SK-N-SH (cell line): ENCODE measurements at places on chromosomes 2 and 18.
A peak's percentile ranks its signal among the peaks of the same experiment; 100 is the strongest.

- no peak for DNase-seq
Measured at GRCh38 chr2:4976407-4976806, 715.8 kb upstream of the SOX11 start.

- DNase-seq, result no peak
Measured at GRCh38 chr2:230225486-230225885, at the start of gene SP140. Gene SP140, plus strand, starts transcription at chr2:230225736. Its CDS starts 109 bp downstream, at chr2:230225845.

DNA sequence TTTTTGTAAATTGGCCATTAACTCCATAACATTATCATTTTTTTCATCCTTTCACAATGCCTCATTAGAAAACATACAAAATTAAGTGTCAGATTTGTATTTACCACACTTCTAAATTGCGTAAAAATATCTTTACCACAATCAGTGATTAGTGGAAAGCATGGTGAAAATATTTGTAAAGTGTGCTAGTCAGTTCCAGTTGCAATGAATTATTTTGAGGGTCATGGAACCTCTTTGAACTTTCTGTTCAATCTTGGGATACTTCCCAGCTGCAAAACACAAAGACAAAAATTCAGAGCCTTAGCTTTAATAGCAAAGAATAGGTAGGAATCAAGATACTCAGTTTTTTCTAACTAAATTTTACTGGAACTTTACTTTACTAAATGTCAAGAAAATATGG, 4.0 kb upstream of the COL3A1 start:
- DNase-seq, result no peak

GRCh38 chr2:173523497-173523896, 168.8 kb downstream of the CDCA7 start:
- no peak for DNase-seq

DNA sequence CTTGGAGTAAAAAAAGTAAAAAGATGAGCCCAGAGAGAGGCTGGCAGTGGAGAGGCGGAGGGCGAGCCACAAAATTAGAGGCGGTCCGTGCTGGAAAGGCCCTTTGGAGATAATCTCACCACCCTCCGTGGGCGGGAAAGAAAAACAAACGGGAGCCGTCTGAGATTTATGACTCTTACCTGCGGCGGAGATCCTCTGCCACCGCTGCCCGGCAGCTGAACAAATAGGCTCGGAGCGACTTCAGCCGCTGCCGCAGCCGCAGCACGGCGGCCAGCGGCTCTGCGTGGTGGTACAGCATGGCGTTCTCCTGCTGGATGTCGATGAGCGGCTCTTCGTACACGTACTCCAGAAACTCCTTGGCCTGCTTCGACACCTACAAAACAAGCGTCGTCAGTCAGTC, 94.6 kb downstream of the PLEKHM3 start:
- peak; percentile 47 for DNase-seq

- no peak for DNase-seq
Measured at GRCh38 chr2:98875081-98875728, 60.8 kb downstream of the CRACDL start.

- DNase-seq, result no peak
Measured at GRCh38 chr2:100544911-100545596, 17.7 kb upstream of the PDCL3 start.

DNA sequence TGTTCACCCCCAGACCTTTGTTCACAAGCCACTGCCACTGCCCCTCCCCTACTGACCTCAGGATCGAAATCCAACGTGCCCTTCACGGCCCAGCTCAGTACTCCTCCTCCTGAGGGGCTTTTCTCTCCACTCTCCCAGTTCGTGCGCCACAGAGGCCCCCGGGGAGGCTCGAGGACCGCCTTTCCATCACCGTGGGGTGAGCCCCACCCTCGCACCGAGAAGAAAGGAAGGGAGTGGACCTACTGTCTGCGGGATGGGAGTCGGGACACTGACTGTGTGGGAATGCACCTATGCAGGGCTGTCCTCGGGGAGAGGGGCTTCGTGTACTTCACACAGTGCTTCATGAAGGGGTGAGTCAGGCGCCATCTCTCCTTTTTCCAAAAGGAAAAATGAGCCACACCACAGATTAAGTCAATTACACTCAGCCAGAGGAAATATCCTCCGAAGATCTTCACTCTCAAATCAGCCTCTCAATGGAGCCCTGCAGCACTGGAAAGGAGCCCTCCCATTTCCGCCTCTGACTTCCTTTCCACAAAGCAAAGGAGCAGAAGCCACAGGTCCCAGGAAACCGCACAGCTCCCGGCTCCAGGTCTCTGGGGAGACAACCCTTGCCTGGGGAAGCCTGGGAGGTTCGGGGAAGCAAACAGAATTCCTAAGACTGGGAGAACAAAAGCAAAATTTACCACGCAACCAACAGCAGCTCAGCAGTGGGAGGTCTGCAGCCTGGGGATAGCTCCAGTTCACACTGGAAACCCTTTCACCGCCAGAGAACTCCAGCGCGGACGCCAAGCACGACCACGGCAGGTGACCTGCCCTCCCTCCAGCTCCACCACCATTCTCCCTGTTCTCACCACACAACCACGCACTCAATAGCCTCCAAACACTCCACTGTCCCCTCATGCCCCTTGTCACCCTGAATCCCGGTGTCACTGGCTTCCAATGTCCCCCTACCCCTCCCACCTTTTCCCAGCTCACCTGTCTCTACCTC, 21.6 kb downstream of the ADCY3 start:
- DNase-seq, result no peak

DNA sequence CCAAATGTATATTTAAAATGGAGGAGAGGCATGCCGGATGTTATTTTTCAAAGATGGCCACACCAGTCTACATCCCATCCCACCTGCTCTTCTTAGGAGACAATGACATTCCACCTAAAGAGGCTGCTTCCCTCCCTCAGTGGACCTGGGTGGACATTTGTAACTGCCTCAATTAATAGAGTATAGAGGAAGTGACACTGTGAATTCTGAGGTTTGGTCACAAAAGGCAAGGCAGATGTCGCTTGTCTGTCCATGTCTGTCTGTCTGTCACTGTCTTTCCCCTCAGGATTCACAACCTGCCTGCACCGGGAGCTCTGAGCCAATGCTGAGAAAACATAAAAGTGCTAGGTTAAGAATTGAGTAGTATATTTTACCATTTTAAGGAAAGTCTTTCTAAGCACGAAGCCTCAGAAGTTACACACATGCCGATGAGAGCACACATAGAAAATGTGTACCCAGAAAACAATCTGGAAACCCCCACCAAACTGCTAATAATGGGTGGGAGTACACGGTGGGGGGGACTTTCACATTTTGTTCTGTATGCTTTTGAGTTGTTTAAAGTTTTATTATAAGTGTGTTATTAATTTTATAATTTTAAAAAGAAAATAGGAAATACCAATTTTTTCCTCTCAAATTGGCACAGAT, 21.0 kb downstream of the MIB1 start:
- no peak for DNase-seq

DNA sequence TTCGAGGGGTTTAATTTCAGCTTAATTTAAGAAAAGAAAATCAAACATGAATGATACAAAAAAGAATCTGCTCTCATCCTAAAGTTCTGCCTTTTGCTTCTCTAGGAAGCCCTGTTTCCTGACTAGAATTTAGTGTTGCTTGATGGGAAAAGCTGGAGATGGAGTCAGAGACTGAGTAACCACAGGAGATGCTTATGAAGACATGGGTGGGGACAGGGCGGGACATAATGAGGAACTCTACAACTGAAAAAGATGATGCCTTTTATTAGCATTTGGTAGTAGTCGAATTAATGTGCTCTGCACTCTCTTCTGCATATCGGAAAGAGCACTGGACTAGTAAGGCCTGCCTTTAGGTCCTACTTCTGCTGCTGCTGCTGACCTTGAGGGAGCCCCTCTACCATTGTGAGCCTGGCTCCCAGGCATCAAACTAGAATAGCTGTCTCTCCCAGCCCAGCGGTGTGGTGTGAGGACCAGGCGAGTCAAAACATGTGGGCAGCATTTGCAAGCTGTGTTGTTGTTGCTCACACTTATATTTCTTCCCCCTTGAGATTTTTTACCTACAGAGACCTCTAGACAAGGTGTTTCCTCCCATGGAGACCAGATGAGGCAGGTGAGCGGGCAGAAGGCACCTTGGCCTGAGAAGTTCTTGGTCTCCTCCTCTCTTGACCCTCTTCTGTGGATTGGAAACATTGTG, 61.5 kb downstream of the INPP4A start:
- no peak for DNase-seq

GRCh38 chr2:68448671-68449653, 18.1 kb downstream of the FBXO48 start:
- DNase-seq, result no peak

- no peak for DNase-seq
Measured at GRCh38 chr2:240720686-240721595, 29.3 kb downstream of the AQP12A start.

DNA sequence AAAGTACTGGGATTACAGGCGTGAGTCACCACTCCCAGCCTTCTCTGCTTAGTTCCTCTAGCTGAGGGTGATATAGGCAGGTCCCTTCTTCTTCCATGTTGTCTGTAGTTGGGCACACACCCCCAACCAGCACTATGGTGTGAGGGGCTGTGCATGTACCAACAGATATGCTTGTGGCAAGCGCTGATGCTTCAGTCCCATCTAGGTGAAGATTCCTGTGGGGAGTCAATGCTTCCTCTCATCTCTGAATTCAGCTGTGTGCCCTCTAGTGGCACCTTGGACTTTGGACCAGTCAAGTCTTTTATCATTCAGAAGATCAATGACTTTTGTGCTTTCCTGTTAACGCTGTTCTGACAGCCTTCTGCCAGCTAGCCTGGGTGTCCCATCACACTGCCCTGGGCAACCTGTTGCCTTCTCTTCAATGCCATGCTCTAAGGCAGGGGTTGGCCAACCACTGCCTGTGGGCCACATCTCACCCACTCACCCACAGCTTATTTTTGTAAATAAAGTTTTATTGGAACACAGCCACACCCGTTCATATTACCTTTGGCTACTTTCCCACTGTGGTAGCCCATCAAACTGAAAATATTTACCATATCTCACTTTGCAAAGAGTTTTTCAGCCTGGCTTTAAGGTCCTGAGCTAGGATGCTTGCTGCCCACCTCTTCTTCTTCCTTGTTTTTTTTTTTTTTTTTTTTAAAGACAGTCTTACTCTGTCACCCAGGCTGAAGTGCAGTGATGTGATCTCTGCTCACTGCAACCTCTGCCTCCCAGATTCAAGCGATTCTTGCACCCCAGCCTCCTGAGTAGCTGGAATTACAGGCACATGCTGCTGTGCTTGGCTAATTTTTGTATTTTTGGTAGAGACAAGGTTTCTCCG, 51.0 kb downstream of the NPAS2 start:
- DNase-seq, result no peak

- DNase-seq, result peak; percentile 89
Measured at GRCh38 chr2:232525791-232526371, at the start of gene CHRND. Gene CHRND, plus strand, starts transcription at chr2:232526160. Its CDS starts 56 bp downstream, at chr2:232526216.

- DNase-seq, result peak; percentile 67
Measured at GRCh38 chr18:57051657-57052044, 95.2 kb upstream of the BOD1L2 start.

DNA sequence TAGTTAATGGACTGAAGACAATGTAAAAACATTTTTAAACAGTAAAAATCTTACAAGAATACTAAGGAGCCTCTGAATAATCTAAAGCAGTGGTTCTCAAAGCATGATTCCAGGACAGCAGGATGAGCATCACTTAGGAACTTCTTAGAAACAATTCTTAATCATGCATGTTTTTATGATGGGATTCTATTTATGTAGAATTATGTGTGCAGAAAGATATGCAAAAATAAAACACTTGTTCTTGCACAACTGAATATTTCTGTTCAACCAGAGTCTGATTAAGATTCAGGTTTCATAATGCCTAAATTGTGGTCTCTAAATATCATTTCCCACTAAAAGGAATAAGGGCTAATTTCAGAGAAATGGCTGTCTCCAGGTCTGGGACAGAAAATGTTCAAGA, 69.2 kb upstream of the MTIF2 start:
- no peak for DNase-seq

DNA sequence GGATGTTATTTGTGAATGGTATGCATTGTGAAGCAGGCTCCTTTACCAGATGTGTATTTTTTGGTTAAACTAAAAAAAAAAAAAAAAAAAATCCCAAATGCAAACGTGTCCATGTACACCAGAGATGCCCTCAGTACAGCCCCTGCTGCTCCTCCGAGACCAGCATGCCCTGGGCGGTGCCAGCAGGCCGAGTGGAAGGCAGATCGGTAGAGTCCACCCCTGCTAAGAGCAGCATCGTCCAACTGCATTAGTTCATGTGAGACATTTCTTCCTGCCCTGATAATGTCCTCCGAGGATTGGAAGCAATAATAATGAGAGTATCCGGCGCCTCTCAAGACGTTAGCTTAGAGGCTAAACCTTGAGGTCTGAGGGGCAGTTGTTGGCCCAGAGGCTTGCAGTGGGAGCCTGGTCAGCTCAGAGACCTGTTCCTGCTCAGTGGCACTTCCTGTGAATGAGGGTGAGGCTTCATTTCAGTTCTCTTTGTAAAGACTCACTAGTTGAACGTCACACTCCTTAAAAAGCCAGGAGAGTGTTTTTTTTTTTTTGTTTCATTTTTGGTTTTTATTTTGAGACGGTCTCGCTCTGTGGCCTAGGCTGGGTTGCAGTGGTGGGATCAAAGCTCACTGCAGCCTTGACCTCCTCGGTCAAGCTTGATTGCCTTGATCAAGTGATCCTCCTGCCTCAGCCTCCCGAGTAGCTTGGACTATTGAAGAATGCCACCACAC, 5.6 kb downstream of the SLC66A3 start:
- DNase-seq, result no peak

DNA sequence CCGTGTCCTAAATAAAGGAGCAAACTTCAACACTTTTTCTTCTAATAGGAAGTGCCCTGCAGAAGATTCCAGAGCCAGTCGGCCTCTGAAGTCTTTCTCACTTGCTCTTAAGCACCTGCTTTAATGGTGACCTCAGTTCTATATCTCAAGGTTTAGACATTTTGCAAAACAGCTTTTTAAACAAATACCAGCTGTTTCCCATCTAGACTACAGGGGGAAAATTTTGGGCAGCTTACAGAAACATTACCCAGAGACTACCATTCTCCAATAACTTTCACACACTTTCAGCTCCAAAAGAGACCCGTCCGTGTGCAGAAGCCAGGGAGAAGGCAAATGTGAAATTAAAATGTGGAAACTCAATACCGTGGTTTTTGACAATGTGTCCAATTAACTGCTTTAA, 285.3 kb upstream of the CCDC68 start:
- DNase-seq, result no peak

- no peak for DNase-seq
Measured at GRCh38 chr2:98799375-98800329, 68.7 kb upstream of the MGAT4A start.

- no peak for DNase-seq
Measured at GRCh38 chr2:94995553-94996304, 29.8 kb upstream of the MAL start.

GRCh38 chr2:79530443-79530842, 17.6 kb downstream of the CTNNA2 start:
- no peak for DNase-seq

DNA sequence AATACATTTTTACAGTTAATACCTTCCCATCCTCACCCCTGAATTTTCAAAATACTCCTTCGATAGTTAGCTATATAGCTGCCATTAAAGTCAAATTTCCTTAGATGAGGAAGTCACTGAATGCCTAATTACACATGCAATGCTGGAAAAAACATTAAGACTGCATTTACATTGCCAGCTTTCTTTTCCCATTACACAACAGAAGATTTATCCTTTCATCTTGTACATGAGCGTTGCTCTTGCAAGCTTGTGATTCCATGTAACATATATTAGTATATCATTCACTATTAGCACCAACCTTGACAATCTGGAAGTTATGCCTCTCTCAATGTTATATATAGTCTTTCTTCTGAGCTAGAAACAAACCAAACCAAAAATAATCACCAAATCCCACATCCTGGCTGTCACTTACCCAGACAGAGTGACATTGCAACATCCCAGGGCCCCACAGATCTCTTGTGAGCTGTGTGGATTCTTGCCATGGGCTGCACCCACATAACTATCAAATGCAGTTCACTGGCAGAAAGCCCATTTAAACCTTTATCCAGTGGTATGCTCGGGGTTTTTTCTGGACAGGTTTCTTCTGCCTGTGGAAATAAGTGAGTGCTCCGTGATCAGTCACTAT, 79.2 kb upstream of the PAPOLG start:
- DNase-seq, result no peak
